Ascending aorta (tissue), 2 donors: ENCODE measurements at places on chromosomes 6 and 20. TPM values are rescaled to one million over a fixed set of nuclear protein-coding genes. Genes with fewer than 3 reads are reported as not detected.

The CYP21A2 gene
- 14.0 TPM for total RNA-seq

The NNAT gene
- not detected for total RNA-seq

The SDCBP2 gene
- total RNA-seq: not detected

GRCh38 chr6:160041608-160042007 lies 72.7 kb downstream of the IGF2R start:
- no peaks in the 10 kb centered on the region for H3K27me3 ChIP-seq
- DNase-seq: no peak
- H3K36me3 ChIP-seq: peaks cover 21% of the 10 kb centered on the region
- H3K4me1 ChIP-seq: peaks cover 28% of the 10 kb centered on the region
- H3K27ac ChIP-seq: peak overlapping the region; percentile 81

DNA sequence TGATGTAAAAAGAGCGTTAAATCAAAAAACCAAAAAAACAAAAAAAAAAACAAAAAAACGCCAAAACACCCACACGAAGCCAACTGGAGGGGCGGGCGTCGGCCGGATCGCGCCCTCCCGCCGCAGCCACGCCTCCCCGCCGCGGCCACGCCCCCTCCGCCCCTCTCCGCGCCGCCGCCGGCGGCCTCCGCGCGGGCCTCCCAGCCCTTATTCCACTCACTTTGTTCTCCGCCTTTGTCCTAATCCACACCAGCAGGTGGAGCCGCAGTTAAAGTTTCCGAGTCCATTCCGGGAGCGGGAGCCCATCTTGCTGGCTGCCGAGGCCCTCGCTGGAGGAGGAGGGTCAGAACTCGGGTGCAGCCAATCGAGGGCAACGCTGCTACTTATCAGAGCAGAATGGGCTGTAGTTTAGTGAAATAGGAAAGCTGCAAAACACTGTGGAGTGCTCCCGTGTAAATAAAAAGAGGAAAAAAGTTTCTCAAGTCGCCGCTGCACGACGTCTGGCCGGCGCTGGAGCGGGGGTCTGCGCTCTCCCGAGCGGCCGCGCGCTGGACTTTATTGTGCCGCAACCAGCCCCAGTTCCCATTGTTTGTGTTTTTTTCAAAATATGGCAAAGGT lies at the start of gene ASF1A:
ASF1A (plus strand) TSS at position 346 of the 618 bp plus-strand sequence; CDS start at position 608, 262 bp downstream.
- DNase-seq: peak; percentile 99
- no peaks in the 10 kb centered on the region for H3K27me3 ChIP-seq
- H3K27ac ChIP-seq: peak within 1 kb of the TSS; percentile 97

DNA sequence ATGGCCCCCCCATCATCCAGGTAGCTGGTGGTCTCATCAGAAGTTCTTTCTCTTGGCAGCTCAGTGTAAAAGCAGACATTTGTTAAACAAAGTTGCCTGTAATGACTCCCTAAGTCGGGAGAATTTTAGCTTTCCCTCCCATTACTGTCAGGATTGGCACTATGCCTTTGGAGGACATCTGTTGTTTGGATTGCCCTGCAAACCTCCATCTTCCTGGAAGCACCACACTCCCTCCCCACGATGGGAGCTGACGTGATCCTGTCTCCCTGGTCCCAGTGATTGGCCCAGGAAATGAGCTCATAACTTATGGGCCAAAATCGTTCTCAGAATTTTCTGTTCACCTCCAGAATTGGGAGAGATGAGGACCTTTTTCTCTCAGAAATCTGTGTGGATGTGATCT lies 42.6 kb upstream of the CNR1 start:
- H3K4me1 ChIP-seq: no peaks in the 10 kb centered on the region
- no peak overlapping the region for H3K27ac ChIP-seq
- no peak overlapping the region for H3K4me3 ChIP-seq
- DNase-seq: no peak

GRCh38 chr6:34378470-34378869 lies 14.0 kb downstream of the NUDT3 start:
- no peak for DNase-seq
- H3K4me3 ChIP-seq: no peak overlapping the region
- H3K4me1 ChIP-seq: no peaks in the 10 kb centered on the region
- no peak overlapping the region for H3K27ac ChIP-seq
- H3K27me3 ChIP-seq: no peaks in the 10 kb centered on the region

DNA sequence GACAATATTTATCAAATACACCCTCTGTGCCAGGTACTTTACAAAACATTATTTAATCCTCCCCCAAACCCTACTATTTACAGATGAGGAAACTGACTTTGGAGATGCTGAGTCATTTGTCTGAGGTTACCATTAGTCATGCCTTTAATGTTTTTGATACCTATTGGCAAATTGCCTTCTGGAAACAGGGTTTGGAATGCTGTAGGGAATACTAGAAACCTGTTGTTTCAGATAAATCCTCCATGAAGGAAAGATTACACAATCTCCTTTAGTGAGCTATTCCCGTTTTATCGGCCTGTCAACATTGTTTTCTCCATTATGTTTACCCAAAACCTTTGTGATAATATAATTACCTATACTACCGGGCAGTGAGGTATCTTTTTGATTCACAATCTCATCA lies 93.6 kb upstream of the ADGRF1 start:
- H3K27ac ChIP-seq: no peak overlapping the region
- H3K4me3 ChIP-seq: no peak overlapping the region
- DNase-seq: no peak
- no peaks in the 10 kb centered on the region for H3K27me3 ChIP-seq
- no peaks in the 10 kb centered on the region for H3K36me3 ChIP-seq
